ENCODE measurements at places on chromosomes 7 and 10.
A peak's percentile ranks its signal among the peaks of the same experiment; 100 is the strongest.

DNA sequence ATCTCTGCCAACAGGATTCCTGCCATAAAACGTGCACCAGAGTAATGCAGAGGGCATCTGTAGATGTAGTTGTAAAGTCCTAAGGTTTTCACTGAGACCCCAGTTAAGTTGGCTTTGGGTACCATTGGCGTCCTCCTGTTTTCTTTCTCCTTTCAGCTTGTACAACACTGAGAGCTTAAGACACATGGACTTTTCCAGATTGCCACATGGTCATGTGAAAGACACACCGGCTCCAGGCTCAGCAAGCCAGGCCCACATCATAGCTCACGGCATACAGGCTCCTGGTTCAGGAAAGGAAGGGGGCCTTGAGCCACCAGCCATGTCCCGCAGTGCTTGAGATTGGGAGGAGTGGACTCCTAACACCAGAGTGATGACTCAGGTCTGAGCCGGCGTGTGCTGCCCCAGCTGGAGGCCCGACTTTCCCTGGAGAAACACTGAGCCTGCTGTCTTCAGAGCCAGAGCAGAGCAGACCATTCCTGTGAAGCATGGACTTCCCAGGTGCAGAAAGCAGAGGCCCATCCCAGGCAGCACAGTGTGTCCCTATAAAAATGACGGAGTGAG is 252.7 kb downstream of the PRPF18 start:
- DNase-seq, result peak; percentile 70

GRCh38 chr10:82721831-82722230 is 846.8 kb downstream of the NRG3 start:
- DNase-seq, result no peak

- DNase-seq, result peak; percentile 22
Observed at GRCh38 chr10:54614072-54614471, 187.0 kb downstream of the PCDH15 start.

- no peak for DNase-seq
Observed at GRCh38 chr7:117835016-117835664, 38.1 kb downstream of the CTTNBP2 start.

DNA sequence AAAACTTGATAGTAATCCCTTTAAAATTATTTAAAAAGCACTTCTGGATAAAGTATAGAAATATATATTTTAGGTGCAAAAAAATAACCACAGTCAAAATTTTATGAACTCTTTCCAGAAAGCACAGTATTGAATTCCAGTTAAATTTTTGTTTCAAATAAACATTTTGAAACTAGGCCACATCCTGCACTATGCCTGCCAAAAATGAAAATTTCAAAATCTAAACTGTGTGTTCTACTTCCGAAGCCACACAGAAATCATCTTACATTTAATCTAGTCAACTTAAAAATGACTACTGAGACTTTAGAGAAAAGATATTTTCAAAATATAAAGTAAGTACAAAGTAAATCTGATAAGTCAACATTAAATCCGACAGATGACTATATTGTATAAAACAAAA is 50.0 kb downstream of the MAGI2 start:
- no peak for DNase-seq

DNA sequence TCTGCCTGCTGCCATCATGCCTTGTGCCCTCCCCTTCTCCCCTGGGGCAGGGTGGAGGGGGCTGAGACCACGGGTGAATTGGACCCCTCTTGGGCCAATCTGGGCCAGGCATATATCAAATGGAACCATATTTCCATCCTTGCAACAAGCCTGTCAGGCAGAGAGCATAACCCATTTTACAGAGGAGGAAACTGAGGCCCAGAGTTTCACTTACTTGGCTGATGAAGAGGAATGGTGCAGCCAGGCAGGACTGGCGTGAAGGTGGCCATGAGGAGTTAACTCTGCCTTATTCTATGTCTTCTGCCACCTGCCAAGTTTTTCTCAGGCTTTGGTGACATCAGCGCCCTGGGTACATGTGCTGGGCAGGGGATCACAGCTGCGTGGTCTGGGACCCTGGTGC is 155.5 kb upstream of the PCBD1 start:
- DNase-seq, result no peak

DNA sequence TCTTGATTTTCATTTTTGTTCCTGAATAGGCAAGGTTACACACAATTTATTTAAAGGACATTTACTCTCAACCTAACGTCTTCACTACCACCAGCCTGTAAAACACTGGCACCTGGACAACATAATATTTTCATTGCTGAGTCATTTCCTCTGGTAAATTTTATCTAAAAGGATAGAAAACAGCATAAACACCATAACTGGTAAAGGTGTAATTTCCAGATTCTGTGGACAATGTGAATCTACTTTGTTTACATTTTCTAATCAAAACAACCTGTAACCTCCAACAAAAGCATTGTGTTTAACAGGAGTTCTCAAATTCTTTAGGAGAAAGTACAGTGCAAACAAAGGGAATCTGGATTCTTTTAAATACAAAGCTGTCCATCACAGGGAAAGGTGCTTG is 472.0 kb upstream of the AKR1E2 start:
- peak; percentile 65 for DNase-seq

DNA sequence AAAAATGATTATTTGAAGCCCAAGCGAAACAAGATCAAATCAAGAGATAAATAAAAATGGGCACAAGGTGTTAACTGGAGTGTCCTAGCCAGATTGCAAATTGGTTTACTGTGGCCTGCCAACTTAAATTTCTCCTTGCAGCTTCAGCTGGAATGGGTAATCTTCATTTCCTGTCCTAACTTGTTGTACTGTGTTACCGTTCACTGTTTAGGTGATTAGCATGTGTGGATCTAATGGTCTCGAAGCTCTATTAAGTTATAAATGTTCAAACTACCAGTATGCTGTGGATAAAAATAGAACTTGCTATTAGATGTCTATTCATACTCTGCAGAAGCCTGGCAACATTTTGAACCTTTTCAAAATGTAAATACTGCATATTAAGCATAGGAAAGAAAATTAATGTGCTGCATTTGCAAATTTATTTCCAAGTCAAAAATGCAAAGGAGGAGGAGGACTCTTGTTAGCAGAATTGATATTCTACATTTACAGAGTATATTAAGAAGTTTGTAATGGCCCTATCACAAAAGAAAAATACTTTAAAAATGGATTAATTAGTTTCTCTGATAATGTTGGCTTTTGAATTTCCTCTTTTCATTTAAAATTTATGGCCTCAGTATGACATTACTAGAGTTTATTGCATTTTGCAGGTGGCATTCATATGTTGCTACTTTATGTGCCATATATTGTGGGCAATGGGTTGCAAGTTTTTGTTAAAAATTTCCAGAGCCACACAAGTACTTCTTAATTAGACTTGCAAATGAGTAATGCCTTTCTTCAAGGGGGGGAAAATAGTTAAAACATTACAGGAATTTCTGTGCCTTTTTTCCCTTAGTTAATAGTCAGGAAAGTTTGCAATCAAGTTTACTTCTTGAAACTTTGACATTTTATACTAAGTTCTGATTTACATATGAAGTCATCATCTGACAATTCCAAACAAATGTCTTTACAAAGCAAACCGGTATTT is 92.1 kb downstream of the CABCOCO1 start:
- DNase-seq, result peak; percentile 72

Data from epithelial cell of esophagus (primary cell).